ENCODE measurements at places on chromosomes 3 and 15.

- no peak for DNase-seq
Measured at GRCh38 chr15:96334017-96334704, 3.7 kb downstream of the NR2F2 start.

GRCh38 chr15:71131601-71132362 is 16.5 kb downstream of the THSD4 start:
- no peak for DNase-seq

DNA sequence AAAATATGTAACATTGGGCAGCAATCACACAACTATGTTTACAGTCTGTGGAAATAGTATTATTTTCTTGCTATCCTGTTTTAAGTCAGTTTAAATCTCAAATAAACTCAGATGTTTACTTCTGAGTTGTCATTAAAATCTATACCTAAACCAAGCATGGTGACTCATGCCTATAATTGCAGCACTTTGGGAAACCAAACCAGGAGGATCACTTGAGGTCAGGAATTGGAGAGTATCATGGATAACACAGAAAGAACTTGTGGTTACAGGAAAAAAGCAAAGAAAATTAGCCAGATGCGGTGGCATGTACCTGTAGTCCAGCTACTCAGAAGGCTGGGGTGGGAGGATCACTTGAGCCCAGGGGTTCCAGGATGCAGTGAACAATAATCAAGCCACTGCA is 631.6 kb upstream of the EPHA6 start:
- no peak for DNase-seq

DNA sequence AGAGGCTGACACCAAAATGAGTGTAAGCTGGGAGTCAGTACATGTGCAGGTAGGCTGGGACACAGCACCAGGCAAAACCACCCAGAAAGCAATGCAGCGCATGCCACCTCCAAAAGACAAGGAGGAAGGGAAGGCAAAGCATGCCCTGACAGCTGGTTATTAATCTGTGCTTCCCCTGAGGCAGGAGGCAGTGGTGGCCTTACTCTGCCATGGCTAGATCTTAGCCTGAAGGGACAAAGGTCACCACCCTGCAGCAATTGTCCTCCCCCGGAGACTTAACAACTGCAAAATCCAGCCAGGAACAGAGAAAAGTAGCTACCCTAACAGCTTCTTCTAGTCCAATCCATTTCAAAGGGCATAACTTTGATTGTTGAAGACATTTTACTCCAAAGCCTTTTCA is 73.7 kb downstream of the PLD1 start:
- no peak for DNase-seq

DNA sequence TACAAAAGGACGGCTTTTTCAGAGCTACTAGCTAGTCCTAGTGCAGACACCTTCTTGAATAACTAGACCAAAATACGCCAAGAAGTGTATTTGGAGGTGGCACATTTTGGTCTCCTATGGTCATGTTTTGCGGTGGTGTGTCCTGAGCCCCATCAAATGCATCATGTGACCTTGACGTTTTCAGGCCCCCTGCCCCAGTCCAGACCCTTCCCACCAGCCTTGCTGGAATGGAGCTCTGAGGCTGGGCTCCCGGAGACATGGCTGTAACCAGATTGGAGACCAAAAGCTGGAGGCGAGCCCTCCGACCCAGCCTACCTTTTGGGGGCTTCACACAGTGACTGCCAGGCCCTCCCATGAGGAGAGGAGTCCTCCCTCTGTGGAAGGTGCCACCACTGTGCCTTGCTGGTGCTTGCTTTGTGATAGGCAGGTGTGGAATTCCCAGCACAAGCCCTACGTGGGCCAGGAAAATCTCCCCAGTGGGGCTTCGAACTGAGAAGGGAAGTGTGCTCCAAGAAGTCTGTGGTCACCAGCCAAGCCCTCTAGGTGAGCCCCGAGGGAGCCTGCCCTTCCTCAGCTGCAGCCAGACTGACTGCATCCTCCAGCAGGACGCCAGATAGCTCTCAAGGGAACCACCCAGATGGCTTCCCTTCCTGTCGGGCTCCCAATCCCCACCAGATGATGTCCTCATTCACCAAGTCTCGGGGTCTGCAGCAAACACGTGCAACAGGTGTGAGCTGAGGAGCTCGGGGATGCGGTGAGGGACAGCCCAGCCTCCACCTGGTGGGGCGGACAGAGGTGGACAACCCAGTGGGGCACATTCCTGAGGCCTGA is 126.2 kb downstream of the ASB7 start:
- no peak for DNase-seq

DNA sequence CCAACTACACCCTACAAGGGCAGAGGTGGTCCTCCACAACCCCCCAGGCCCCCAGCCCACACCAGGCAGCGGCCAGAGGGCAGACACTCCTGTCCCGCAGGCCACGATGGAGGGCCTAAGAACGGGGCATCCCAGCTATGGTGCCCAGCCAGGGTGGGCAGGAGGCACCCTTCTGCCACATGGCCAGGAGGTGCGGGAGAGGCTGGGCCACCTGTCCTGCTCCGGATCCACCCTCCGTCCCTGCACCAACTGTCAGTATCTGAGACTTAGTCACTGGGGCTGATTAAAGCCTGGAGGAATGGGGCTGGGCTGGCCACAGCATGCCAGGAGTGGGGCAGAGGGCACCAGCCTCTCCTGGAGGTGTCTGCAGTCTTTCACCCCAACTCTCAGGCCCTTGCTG is 37.9 kb downstream of the TNK2 start:
- DNase-seq = no peak

DNA sequence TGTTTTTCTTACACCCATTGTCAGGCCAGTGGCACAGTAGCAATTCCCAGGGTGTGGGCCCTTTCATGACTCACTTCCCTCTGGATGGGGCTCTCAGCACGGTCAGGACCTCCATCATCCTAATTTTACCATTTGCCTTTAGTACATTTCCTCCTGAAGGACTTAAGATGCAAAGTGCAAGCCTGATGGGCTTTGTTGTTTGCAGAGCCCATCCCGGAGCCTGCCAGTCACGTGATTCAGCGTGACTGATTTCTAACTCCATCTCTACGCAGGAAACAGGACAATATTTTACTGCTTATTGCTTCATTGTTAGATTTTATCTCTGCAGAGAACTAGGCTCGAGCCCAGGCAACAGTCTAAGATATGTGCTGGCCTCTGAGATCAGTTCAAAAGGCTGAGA is 223.7 kb downstream of the PDZRN3 start:
- no peak for DNase-seq

- no peak for DNase-seq
Measured at GRCh38 chr3:194054016-194054415, 81.9 kb upstream of the HES1 start.

- DNase-seq = no peak
Measured at GRCh38 chr3:68483601-68484000, 448.7 kb downstream of the TAFA4 start.

DNA sequence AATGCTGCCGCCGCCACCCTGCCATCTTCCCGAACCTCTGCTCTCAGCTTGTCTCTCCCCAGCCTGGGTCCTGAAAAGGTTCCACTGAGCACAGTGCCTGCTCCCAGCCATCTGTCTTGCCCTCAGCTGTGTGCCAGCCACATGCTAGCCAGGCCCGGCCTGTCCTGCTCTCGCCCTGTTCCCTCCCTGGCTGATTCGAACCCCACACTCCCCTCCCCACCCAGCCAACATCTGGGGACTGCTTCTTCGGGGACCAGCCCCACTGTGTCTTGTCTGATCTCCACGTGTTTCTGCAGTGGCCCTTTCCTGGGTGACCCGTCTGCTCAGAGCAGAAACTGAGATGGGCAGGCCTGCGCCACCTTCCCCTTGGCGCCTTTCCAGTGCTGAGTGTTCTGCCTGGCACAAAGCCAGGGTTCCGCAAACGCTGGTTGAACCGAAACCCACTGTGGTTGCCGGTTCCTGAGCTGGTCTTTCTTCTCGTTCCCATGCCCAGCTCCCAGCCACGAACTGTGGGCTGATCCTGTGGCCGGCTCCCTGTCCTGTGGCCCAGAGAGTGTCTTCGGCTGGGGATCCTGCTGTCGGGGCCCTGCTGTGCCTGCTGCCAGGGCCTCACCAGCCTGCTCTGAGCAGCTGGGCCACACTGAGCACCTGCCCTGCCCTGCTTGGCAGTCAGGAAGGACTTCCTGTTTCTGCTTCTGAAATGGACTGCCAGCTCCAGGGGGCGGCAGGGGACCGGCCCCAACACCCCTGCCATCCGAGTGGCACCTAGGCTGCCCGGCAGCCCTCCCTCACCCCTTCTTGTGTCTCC is 62.7 kb upstream of the KLF13 start:
- DNase-seq = peak; percentile 60

GRCh38 chr3:134373271-134374104 is 759 bp downstream of the AMOTL2 start:
- DNase-seq = no peak

DNA sequence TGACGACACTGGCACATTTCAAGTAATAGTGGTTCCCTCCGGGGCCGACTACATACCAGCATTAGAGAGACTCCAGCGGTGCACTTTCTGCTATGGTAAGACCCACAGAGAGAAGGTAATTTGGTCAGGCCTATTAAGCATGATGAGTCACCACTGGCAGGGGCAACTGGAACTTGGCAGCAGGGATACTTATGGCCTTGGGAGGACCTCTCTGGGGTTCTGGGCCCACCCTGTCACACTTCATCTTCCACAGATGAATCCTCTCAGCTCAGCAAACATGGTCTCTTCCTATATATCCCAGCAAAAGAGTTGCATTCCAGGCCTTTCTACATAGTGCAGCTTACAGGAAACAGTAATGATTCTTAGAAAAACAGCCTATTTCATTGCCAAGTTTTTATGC is 88.0 kb downstream of the PIK3R4 start:
- no peak for DNase-seq

- DNase-seq = no peak
Measured at GRCh38 chr3:51353131-51353530, 32.0 kb upstream of the MANF start.

- DNase-seq = no peak
Measured at GRCh38 chr3:71568207-71568606, 15.3 kb downstream of the FOXP1 start.

DNA sequence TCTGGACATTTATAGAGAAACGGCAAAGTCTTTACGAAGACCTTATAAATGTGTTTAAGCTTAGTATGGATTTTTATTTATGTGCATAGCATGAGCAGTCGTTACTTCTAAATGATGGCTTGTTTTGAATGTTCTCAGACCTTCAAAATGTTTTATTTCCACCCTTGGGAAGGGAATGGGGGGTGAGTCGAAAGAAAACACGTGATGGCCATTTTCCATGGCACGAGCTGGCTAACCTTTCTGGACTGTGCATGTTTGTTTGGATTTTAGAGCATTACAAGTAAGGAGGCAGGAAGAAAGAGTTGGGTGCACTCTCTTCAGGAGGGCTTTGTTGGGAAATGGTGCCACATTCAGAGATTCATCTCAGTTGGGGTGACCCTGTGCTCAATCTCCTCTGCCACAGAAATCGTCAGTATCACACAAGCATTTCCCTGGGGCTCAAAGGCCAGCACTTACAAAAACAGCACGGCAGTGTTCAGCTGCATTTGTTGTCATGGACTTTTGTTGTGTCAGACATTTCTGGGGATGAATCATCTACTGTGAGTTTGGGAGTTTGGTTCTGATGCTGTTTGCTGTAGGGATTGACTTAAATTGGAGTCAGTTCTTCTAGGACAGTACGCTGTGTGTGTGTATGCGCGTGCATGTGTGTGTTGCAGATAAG is 52.3 kb upstream of the ADAMTS9 start:
- DNase-seq = no peak

DNA sequence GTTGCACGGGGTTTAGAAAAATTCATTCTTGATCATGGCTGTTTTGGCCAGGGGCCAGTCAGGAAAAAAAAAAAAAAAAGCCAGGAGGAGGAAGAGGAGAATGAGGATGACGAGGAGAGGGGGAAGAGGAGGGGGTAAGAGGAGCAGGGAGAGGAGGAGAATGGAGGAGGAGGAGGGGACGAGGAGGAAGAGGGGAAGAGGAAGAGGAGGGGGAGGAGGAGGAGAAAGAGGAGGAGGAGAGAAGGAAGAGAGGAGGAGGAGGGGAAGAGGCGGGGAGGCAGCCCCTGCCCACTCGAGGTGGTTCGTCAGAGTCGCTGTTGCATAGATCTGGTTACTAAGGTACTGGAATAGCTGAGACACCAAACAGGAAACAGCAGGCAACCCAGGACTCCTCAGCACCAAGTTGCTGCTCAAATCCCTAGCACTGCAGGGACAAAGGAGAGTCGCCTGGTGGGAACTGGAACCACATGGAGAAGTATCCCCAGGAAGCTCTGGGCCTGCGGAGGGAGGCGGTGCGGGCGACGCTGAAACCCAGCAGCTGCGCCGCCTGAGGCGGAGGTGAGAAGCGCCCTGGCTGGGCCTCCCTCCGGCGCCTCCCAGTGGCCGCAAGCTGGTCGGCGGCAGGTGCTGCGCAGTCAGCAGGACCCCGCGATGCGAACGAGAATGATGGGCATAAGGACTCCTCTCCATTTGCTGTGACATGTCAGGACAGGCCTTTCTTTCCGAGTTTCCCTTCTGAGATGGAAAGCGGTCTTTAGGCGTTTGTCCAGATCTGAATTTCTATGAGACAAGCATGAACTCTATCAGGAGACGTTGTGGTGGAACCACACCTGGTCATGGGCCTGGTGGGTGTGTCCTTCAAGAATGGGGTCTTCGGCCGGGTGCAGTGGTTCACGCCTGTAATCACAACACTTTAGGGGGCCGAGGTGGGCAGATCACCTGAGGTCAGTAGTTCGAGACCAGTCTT is 17.5 kb downstream of the FAM240A start:
- DNase-seq = peak; percentile 61

GRCh38 chr3:126621627-126622345 is 33.1 kb downstream of the TXNRD3 start:
- no peak for DNase-seq

- no peak for DNase-seq
Measured at GRCh38 chr15:100665570-100665969, 63.2 kb downstream of the ASB7 start.

DNA sequence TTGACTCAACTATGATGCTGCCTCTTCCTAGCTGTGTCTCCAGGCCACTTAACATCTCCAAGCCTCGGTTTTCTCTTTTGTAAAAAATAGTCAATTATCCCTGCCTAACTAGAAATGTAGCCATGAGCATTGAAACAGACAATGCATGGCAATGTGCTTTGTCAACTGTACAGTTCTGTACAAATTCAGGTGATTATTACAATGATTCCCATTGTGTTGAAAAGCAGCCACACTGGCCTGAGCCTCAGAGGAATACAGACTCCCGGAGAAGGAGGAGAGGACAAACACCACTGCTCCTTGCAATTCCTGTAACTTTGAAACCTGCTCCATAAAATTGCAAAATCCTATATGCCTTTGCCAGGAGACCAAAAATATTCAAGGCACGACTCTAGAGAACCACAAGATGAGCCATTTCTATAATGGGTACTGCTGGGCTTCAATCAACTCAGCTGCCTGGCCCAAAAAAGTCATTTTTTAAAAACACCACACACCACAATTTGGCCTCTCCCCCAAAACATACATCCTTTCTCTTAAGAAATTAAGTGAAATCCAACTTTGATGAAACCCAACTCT is 28.6 kb downstream of the DAPK2 start:
- DNase-seq = no peak

GRCh38 chr3:185582871-185583270 is 3.2 kb upstream of the SENP2 start:
- no peak for DNase-seq

GRCh38 chr3:189563853-189564563 is 67.2 kb upstream of the TP63 start:
- DNase-seq = no peak
